Stimulated activated CD4-positive, alpha-beta T cell treated with anti-CD3 and anti-CD28 coated beads, Interleukin-4, amount 100 ng/mL, for 1 hour (primary cell): ENCODE measurements at places on chromosomes 1 and 21.

DNA sequence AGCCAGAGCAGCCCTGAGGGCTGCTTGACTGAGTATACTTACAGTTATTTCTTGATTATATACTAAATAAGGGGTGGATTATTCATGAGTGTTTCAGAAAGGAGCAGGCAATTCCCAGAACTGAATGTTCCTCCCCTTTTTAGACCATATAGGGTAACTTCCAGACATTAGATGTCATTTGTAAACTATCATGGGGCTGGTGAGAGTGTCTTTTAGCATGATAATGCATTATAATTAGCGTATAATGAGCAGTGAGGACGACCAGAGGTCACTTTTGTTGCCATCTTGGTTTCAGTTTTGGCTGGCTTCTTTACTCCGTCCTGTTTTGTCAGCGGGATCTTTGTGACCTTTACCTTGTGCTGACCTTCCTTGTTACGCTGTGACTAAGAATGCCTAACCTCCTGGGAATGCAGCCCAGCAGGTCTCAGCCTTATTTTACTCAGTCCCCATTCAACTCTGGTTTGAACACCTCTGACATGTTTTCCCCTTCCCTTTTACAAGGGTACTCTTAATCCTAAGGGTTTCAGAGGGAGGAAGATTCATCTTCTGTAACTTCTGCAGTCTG lies 16.2 kb downstream of the KCTD3 start:
- no peak for DNase-seq

DNA sequence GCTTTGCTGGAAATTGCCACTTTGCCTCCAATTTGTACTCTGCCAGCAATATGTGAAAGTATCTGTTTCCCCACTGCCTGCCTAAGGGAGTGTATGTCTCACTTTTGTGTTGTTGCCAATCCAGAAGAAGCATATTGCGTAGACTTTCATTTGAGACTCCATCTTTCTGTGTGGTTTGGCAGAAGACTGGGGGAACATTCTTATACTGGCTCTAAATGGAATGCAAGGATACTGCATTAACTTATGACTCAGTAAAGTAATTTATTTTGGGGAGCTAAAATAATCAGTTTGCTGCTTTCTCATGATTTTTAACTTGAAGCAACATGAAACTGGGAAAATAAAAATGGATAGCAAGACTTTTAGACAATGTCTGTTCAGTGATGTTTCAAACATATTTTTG lies 107.7 kb upstream of the TMPRSS2 start:
- no peak for DNase-seq

DNA sequence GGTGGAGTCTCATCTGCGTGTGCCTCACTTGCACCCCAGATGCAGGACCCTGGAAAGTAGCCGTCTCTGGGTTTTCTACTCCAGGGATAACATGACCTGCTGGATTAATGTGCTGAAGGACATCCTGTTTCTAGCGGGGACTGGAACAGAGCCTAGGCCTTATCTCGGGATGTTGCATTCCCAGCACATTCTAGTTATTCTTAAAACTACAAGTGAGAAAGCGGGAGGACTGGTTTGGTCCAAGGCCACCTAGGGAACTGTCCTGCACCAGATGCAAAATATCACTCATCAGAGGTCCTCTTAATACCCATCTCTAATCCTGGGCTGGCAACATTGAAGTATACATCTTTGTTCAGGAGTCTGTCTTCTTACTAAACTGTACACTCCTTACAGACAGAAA lies 179.9 kb downstream of the ZC3H11B start:
- DNase-seq, result no peak

GRCh38 chr21:42404539-42404938 lies 837 bp downstream of the UBASH3A start:
- DNase-seq, result no peak

GRCh38 chr21:36926989-36927718 lies 39.3 kb downstream of the HLCS start:
- DNase-seq, result no peak

GRCh38 chr21:19900149-19900548 lies 1098.1 kb upstream of the NCAM2 start:
- DNase-seq, result no peak

- DNase-seq, result peak; percentile 25
These were observed 144.4 kb upstream of the ZNF644 start for GRCh38 chr1:91166106-91166712.

DNA sequence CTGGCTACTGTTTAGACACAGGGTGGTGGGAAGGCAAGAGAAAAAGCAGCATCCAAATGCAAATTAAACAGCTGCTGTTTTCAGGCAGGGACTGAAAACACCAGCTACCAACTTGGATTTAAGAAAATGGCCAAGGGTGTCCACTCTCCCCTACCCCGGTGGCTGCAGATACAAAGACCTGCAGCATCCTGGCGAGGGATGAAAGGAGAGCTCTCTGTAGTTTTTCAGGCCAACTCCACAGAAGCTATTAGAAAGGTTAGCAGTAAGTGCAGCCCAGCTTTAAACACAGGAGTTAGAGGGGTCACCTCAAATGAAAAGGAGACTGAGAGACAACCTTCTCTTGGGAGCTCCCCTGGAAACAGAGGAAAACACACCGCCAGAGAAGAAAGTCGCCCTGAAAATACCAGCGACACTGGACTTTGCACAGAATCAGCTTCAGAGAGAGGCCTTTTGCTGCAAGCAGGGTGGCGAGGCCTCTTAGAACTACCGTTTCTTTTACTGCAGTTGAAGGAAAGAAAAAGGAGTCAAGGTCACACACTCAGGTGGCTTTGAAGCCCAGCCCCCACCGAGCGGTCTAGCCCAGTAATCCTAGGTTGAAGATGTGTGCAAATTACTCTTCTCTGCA lies 74.4 kb upstream of the TIAM1 start:
- no peak for DNase-seq

- no peak for DNase-seq
These were observed 32.4 kb downstream of the IER5 start for GRCh38 chr1:181120924-181121323.

GRCh38 chr21:36946949-36947356 lies 19.5 kb downstream of the HLCS start:
- DNase-seq, result no peak
